ENCODE measurements at places on chromosomes 1 and 21.

GRCh38 chr1:106480629-106481028 lies 575.8 kb upstream of the PRMT6 start:
- no peak for DNase-seq

GRCh38 chr1:11475748-11476147 lies 3.2 kb upstream of the DISP3 start:
- DNase-seq = no peak

- DNase-seq = no peak
These were observed 36.4 kb downstream of the PALMD start for GRCh38 chr1:99682291-99682751.

- no peak for DNase-seq
These were observed 2.4 kb downstream of the BEST4 start for GRCh38 chr1:44785501-44786137.

DNA sequence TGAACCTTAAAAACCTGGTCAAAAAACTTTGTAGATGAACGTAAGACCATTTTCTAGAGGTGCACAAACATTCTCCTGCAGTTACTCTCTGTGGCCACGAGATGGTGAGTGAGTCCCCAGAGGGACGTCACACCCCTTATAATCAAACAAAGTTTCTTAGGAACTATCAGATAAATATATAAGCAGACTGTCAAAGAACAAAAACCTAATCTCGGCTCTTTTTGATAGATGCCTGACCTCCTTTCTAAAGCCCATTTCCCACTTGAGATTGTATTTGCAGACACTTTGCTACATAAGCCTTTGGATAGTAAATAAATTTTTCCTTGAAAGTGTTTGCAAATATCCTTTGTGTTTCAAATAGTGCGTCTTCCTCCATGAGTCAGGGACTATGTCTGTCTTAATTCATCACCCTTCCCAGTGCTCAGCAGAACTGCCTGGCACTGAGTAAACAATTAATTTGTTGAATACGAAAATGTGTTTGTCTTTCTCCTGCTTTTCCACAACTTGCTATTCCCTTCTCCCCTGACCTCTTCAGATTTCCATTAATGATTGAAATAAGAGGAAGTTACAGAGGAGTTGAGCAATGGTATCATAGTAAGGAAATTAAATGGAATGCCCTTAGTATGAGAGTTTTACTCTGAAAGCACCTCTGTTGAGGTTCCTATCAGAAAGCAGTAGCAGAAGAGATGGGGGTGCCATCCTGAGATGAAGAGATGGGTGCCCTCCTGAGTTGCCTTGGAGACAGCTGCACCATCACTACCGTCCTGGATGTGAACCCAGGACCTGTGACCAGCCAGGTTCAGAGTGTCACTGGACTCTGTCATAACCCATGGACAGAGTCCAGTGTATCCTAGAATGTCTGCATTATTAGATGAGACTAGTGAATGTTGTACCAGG lies 57.8 kb upstream of the RAVER2 start:
- no peak for DNase-seq

DNA sequence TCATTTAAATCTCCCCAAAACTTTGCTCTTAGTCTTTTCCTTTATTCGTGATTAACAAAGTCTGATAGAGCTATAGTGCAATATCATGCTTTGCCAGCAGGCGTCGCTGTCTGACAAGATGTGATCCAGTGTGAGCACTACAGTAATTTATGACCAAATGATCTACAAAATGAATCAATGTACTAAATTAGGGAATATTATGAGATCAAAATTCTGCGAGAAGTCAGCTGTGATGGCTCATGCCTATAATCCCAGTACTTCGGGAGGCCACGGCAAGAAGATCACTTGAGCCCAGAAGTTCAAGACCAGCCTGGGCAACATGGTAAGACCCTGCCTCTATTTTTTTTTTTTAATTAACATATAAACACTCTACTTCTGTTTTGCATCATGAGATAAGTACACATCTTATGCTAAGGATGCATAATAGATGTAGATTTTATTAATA lies 3.6 kb upstream of the SPSB1 start:
- no peak for DNase-seq

Data from vagina (tissue), 2 donors.